ENCODE measurements at places on chromosomes 1 and 21.

GRCh38 chr1:2019172-2019543 is at the start of gene GABRD:
Gene GABRD, plus strand, starts transcription at chr1:2019345. Its CDS starts 79 bp downstream, at chr1:2019424.
- no peak for DNase-seq

GRCh38 chr1:6438047-6438525 is 13.5 kb downstream of the ESPN start:
- DNase-seq, result peak; percentile 55

GRCh38 chr1:108505763-108506070 is 54.2 kb upstream of the EEIG2 start:
- peak; percentile 9 for DNase-seq

DNA sequence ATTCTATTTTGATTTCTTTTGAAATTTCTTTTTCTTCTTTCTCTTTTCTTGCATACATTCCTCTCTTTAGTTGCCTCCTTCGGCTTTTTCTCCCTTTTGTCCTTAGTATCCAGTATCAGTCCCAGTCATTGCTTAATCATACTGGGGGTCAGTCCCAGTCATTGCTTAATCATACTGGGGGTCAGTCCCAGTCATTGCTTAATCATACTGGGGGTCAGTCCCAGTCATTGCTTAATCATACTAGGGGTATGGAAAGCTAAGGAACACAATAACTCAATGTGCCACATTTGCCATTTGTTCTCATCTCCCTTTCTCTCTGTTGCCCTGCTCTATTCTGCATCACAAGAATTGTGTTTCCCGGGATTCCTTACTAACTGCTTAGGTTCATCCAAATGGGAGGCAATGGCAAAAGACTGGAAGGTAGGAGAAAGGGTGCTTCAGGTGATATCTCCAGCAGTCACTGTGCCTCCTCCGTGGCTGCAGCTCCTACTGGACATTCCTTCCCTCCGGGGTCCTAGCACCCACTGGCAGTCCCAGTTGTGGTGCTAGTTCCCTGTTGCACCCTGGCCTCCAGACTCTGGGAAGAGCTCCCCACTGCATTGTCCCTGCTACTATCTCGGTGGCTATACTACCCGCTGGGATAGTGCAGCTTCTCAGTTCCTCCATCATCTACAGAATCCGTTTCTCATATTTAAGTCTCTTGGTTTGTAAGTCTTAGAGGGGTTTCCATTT is 32.6 kb upstream of the LAMC1 start:
- DNase-seq, result peak; percentile 54

DNA sequence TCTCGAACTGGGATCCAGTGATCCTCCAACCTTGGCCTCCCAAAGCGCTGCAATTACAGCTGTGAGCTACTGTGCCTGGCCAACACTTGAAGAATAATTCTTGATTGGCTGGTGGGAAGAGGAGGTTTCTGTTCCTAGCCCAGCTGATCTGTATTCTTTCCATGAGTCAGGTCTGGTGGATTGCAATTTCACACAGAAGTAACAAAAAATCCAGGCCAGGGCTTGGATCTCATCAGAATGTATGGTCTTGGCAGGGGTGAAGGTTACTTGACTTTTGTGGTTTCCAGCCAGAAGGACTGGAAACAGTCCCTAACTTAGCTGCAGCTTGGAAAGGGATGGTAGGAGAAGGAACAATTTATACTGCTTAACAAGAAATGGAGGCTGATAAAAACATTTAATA is 5.1 kb upstream of the HP1BP3 start:
- DNase-seq, result peak; percentile 87

GRCh38 chr1:9891207-9891606 is 18.9 kb downstream of the CTNNBIP1 start:
- DNase-seq, result peak; percentile 68

GRCh38 chr1:1320666-1321448 is 3.6 kb downstream of the INTS11 start:
- DNase-seq, result peak; percentile 30

DNA sequence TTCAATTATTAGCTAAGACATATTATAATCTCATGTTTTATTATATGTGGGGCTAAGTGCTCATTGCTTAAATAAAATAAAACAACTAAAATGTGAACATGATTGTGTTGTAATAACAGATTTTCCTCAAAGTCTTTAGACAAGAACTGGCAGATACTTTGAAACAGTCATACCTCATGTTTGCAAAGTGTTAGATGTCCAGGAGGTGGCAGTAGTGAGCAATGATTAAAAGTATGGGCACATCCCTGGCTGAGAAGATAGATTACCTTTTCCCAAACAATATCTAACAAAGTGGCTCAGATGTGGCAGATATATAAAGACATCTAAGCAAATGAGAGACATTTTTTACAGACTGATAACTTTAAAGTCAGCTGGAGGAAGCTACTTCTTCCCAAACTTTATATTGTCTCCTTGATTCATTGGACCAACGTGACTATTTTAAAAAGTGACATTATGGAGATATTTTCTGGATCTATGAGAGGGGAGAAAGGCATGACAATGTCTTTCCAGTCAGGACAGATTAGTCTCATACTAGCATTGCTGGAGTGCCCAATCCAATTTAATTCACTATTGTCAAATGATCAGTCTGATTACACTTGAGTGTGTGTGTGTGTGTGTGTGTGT is 269.8 kb downstream of the S1PR1 start:
- DNase-seq, result peak; percentile 46

DNA sequence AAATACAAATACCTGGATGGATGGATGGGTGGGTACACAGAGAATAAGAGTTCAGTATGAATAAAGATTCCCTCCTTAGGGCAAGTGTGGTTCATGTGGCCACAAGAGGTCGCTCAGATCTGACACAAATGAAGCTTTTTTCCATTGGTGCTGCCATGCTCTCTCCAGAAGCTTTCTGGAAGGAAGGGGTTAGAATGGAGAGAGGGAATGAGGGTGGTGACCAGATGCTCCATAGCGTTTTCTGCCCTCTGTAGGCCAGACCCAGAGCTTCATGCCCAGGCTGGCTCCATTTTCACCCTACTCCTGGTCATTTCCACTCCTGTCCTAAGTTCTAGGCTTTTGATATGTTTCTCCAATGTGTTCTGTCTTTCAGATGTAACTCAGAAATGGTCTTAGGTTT is 3.3 kb upstream of the FCRL6 start:
- DNase-seq, result peak; percentile 89

DNA sequence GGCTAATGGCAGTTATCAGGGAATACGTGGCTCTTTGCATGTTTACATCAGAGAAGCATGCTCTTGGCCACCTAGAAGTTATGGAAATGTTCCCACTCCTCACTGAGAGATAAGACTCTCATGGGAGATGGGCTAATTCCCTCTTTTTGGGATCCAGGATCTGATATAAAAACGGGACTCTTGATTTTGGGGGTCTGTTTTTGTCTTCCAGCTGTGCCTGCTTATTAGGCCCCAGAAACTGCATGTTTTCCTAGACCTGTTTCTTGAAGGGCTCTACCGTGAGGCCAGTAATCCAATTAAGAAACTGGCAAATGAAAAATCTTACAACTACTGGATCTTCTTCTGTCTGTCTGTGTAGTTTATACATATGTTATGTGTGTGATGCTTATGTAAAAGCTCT is 47.0 kb upstream of the PTCH2 start:
- no peak for DNase-seq

DNA sequence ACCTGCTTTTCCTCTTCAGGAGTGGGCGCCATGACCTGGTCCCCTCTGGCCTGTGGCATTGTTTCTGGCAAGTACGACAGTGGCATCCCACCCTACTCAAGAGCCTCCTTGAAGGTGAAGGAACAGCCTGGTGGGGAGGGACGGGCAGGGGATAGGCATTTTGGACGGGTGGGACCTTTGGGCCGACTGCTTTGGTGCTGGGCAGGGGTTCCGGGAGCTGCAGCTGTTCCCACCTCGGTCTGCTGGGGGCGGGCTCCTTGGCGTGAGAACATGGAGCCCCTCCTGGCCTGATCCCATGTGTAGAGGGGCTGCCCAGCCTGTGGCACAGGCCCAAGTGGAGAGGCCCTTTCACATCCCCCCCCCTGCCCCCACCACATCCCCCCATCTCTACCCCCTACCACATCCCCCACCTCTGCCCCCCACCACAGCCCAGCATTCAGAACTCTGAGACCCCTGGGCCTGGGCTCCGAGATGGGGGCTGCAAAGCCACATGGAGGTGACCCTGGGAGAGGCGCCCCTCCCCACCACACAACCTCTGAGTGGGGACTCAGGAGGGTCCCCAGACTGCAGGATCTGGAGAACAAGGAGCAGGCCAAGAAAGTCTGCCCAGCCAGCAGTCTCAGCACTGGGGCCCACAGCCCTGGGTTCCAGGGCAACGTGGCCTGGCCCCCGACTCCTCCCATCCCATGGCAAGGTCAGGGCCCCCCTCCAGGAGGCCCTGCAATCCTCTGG is 50.0 kb downstream of the KCNAB2 start:
- no peak for DNase-seq

DNA sequence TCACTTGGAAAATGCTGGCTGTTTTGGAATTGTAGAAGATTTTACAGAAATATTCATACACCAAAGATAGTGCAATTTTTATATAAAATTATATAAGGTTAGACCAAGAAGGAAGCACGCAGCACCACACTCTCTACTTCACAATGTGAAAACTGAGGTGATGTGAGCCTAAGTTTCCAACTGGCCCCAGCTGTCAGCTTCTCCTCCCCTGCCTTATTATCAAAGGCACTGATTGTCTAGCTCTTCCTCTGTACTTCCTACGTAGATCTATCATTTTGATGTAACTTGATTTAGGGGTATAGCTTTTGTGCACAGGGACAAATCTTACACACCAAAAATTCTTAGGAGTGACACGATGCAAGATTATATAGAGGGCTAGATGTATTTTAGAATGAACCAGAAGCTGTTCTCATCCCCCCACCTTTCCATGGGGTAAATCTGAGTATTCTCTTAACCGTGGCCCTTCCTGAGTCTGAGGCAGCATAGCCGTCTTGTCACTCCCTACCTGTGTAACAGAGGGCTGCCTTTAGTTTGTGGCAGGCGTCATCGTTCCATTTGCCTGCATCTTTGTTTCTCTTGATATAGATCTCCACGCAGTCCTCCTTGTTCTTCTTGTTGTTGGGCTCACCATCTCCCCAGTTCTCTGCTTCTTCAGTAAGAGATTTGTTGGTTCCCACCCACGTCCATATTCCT is 3.4 kb downstream of the SELL start:
- DNase-seq, result no peak

DNA sequence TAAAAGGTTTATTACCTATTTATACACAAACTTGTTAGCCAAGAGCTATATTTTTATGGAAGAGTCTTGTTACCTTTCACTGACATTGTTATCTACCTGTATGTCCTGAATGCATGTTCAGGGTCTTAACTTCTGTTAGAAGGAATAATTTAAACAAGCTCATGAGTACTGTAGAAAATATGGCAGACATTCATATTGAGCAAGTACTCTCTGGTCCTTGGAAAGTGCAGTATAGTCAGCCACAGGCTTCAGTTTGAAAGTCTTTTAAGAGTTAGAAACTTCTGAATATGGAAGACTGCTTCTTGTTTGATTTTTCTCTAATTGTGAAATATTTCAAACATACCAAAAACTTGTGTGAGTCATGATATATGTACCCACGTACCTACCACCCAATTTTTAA is 16.6 kb downstream of the DIP2A start:
- no peak for DNase-seq

GRCh38 chr1:196160066-196160795 is 448.0 kb downstream of the KCNT2 start:
- DNase-seq, result peak; percentile 65

- DNase-seq, result no peak
Measured at GRCh38 chr1:209268479-209268878, 315.0 kb upstream of the CAMK1G start.

DNA sequence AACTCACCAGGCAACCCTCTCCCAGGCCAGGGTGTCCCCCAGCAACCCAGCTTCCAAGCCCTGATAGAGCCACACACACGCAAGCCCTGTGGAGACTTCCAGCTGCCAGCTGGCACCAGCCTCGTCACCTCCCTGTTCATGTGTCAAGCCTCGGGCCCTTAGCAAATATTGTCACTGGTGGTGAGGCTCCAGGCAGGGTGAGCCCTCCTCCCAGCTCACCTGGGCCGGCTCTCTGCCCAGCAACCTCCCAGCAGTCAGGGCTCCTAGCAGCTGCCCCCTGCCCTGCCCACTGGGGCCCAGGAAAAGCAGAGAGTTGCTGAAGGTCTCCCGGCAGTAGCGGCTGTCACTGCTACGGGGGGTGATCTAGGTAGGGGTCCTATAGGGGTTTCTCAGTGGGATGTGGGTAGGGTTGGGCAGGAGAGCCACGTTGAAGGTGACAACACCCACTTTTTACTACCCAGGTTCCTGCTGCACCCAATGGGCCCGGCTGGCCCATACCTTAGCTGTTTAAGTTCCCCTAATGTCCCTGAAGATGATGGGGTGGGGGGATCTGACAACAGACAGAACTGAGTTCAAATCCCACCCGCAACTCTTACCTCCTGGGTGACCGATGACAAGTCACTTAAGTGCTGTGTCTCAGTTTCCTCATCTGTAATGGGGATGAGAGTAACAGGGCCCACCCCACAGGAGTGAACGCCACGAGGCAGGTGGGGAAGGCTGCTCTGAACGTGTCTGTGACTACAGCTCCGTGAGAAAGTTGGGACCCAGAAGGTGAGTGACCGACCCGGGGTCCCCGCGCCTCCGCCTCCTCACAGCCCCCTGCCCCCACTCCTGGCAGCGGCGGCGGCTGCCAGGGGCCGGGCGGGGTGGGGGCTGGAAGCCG is 678 bp downstream of the TTC39A start:
- DNase-seq, result no peak

GRCh38 chr1:69589799-69590198 is 22.1 kb downstream of the LRRC7 start:
- no peak for DNase-seq

DNA sequence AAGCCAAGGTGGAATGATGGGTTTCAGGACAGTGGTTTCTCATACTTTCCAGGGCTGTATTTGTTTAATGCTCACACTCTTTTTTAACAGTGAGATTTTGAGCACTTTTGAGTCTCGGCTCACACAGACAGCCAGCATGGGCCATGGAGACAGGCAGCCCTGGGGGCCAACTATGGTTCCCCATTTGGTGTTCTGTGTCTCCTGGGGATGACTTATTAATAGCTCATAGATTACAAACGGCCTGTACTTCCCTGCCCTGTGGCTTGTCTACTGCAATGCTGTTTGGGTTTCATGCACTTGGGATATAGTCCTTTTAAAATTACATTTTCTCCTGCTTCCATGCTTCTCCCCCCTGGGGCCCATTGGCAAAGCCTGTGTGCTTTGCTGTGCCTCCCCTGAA is 178.3 kb downstream of the KCNJ6 start:
- no peak for DNase-seq
